ENCODE measurements at places on chromosomes 16 and 17.

- peak; percentile 60 for DNase-seq
Measured at GRCh38 chr17:79160980-79161636, 86.5 kb downstream of the ENGASE start.

DNA sequence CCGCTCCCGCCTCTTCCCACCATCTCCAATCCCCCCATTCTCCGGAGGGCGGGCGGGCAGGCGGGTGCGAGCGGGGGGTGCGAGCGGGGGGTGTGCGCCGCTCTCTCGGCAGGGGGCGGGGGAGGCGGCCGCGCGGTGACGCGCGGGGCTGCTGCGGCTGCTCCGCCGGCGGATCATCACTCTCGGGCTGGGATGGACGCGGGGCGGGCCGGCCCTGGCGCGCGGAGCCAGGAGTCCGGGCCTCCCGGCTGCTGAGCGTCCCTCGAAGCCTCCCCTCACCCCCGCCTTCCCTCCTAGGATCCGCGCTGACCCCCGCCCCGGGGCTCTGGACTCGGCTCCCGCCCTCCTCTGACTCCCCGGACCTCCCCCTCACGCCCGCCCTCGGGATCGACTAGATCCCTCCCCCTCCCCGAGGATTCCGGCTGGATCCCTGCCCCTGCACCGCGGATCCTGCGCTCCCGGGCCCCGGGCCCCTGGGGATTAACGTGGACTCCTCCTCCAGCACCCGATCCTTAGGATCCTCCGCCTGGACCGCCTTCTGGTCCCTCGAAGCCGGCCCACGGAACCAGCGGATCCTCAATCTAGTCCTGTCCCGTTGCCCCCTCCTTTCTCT is 946 bp upstream of the TMEM256 start:
- DNase-seq = no peak

GRCh38 chr16:70391446-70391845 is 44.7 kb downstream of the DDX19A start:
- no peak for DNase-seq

- DNase-seq = no peak
Measured at GRCh38 chr16:87684106-87684677, 81.6 kb downstream of the KLHDC4 start.

GRCh38 chr17:60959696-60960095 is 282.0 kb downstream of the BCAS3 start:
- DNase-seq = no peak
